ENCODE measurements at places on chromosomes 13 and 19.

DNA sequence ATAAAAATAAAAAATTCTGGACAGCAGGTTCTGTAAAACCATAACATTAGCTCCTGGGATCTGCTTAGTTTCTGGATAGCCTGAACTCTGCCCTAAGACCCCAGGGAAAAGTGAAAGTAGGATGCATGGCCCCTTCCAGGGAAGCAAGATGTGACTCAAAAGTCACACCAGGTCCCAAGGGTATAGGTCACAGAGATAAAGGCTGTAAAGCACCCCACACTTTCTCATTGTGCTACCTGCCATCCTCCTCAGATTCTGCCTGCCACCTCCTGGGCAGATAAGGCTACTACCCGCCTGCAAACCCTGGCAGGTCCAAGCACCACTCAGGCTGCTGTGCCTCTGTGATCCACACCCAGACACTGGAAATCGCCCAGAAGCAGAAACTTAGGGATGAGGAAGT, 20.6 kb downstream of the FFAR2 start:
- peak; percentile 42 for DNase-seq

- no peak for DNase-seq
Observed at GRCh38 chr19:58274771-58275201, 4.0 kb upstream of the ZNF8 start.

- no peak for DNase-seq
Observed at GRCh38 chr13:68697551-68697950, 1410.1 kb upstream of the ATXN8OS start.

DNA sequence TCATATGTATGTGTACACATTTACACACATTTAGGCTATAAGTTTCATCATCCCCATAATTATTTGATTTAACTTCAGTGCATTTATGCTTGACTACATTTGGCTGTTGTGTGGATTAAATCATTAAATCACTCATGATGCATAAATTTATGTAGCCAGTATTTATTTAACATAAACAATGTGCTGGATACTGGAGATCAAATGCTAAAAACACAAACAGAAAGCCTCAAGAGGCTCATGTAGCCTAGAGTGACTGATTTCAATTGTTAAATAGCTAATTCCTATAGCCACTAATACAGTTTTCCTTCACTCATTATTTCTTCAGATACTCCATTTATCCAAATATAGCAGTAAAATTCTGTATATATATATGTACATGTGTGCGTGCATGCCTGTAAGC, 376.0 kb downstream of the DACH1 start:
- DNase-seq = no peak

- no peak for DNase-seq
Observed at GRCh38 chr13:92143766-92144165, 745.3 kb downstream of the GPC5 start.

GRCh38 chr19:41535029-41535622, 40.8 kb upstream of the CEACAM21 start:
- DNase-seq = no peak

GRCh38 chr13:109945206-109945960, 159.0 kb upstream of the IRS2 start:
- no peak for DNase-seq

- no peak for DNase-seq
Observed at GRCh38 chr13:98487522-98487921, 89.4 kb downstream of the STK24 start.

DNA sequence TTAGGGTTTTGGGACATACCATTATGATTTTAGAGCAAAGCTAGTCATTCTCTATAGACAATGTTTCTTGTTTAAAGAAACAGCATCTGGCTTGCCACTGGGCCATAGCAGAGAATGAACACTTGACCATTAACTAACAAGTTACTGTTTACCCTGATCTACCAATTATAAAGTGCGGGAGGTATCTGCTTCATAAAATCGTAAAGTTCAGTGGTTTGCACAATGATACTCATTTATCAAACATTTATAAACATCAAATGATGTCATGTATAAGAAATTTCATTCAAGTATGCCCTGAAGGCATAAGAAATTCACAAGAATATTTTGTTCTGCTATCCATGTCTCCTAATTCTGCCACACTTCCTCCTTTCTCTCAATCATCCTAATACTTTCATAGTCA, 139.2 kb downstream of the PCDH20 start:
- no peak for DNase-seq

DNA sequence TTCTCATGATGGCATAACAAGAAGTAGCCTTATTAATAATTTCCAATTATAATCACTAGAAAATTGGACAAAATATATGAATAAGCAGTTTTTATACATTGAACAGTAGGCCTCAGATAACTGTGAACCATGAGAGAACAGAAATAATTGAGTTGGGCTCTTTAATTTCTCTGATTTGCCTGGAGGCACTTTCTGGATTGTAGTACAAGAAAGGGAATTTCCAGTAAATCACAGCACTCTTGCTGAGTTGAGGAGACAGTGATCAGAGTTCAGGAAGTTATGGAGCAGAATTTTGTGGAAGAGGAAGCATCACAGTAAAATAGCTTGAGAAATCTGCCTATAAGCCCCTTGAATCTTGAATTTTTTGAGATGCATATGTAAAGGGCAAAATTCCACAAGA, 216.2 kb downstream of the MAB21L1 start:
- no peak for DNase-seq

- no peak for DNase-seq
Observed at GRCh38 chr13:36582977-36583376, 90.8 kb upstream of the SERTM1 start.

GRCh38 chr13:66367356-66367755, 862.8 kb downstream of the PCDH9 start:
- no peak for DNase-seq

GRCh38 chr19:32101206-32101605, 244.2 kb upstream of the ZNF507 start:
- no peak for DNase-seq

DNA sequence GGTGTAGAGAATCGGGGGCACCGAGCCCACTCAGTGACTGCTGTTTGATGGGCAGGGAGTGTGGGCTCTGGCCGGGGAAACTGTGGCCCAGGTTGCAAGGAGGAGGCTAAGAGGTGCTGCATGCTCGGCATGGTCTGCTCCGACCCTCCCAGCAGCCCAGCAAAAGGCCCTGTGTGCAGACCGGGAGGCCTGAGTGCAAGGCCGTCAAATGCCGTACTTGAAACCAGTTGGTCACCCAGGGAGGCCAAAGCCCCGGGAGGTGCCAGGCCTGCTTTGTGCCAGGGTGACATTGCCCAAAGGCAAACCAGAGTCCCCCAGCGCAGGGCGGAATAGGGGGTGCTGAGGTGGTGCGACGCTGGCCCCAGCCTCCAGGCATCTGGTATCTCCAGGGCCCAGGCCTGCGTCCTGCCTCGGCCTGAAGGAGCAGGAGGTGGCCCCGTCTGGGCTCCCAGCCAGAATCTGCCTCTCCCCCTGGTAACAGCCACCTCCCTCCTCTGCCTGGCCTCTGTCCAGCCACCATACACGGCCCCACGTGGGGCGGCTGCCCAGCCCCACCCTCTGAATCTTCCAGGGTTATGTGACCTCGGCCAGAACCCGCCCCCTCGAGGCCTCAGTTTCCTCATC, 4.0 kb downstream of the PIK3R2 start:
- no peak for DNase-seq

DNA sequence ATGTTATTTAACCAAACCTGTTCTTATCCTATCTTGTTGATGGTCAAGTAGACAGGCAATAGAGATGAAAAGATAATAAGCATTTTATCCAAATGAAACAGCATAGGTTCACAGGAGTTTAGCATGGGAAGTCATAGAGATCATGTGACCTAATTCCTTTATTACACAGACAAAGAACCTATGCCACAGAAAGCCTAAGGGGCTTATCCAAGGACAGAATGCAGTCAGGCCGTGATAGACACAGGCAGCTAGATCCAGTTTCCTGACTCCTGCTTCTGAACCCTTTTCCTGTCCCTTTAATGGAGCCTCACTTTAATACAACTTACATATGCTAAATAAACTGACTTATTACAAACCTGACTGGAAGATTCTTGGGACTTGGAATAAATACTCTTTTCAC, 532.1 kb downstream of the IRS2 start:
- DNase-seq = no peak

GRCh38 chr13:39034085-39034484, 3.8 kb downstream of the PROSER1 start:
- DNase-seq = no peak

GRCh38 chr13:28609926-28610325, 49.0 kb upstream of the POMP start:
- no peak for DNase-seq

DNA sequence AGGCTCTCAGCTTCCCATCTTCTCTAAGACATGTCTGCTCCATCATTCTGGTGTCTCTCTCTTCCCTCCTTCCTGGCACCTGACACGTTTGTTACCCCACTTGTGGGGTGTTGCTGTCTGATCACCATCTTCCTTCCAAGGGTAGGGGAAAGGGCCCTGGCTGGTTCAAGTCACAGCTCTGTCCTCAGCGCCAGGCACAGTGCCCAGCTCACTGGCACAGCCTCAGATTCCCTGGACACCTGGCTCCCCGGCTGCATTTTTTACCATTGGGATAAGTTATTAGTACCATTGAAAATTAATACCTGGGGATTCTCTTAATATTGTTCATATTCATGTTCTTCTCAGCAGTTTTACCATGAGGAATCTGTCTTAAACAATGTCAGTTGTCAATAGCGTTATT, 50.8 kb upstream of the LDLR start:
- no peak for DNase-seq

- DNase-seq = peak; percentile 18
Observed at GRCh38 chr13:108269601-108270328, at the start of gene TNFSF13B. TNFSF13B (plus strand) TSS chr13:108269718; CDS start chr13:108269896, 178 bp downstream.

DNA sequence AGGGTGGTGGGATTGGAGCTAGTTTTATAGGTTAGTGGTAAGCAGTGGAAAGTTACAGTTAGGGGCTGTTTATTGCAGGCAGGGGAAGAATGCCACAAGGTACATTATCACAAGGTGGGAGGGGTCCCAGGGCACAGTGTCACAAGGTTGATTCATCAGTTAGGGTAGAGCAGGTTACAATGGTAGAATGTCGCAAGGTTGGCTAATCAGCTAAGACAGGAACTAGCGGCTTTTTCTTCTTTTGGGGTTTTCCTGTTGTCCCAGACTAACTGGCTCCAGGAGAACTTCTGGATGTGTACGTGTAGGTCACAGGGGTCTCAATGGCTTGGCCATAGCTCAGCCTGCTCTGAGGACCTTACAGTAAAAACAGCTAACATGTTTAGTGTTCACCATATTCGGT, 1221.1 kb downstream of the SLITRK1 start:
- DNase-seq = no peak

GRCh38 chr19:7871437-7872305, 2.5 kb downstream of the PRR36 start:
- peak; percentile 69 for DNase-seq

DNA sequence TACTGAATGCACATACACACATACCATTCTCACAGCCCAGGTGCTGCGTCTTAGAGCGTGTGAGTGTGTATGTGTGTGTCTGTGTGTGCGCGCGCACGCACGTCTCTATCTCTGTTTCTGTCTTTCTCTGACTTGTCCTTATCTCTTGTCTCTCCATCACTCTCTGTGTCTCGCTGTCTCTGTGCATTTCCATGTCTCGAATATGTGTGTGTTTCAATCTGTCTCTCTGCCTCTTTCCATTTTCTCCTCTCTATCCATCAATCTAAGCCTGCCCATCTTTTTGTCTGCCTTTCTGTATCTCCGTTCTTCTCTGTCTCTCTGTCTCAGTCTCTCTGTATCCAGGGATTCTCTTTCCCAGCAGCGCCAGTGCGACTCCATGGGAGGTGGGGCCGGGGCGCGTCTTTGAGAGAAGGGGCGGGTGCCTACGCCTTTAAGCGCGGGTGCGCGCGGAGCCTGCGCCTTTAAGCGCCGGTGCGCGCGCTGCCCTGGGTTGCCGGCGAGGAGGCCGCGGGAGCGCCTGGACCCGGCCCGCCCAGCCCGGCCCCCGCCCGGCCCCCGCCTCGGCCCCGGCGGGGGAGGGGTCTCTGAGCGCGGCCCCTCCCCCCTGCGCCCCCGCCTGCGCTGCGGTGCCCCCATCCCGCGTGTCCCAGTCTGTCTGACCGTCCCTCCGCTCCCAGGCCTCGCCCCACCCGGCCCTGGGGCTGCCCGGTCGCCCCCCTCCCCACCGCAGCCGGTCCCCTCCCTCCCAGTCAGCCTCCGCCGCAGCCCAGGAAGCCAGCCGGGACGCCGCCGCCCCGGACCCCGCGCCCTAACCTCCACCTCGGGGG, at the start of gene LRFN3:
TSS of gene LRFN3 (plus strand) at position 464 of the 827 bp plus-strand sequence. CDS start 3,052 bp downstream, outside the sequence.
- DNase-seq = peak; percentile 67

DNA sequence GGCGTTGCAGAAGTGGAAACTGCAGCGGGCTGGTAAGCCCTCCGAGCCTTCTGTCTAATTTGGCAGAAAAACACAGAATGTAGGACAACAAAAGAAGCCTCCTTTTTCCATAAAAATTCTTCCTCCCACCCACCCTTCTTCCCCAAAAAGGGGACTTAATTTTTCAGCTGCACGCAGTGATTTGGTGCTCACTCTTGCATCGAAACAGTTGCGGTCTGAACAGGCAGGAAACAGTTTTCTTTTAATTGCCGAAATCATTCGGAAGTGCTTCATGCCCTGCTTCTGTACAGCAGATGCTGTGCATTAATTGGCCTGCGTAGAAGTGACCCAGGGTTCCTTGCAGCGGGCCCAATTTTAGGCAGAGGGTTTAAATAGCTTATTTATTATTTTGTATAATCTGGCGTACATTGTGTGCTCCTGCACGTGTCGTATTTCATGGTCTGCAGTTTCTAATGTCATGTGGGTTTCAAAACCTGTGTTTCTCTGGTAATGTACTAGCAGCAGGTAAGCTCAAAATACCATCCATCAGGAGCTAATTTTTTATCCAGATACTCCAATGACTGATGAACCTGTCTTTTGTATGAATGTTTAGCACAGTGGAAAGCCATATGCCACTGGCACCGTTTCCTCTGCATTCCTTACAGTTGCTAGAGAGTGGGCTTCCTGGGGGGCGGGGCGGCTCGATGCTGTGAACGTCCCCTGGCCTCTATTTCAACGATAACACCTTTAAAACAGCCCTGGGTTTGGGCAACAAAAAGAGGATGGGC, 66.6 kb downstream of the GGACT start:
- no peak for DNase-seq

DNA sequence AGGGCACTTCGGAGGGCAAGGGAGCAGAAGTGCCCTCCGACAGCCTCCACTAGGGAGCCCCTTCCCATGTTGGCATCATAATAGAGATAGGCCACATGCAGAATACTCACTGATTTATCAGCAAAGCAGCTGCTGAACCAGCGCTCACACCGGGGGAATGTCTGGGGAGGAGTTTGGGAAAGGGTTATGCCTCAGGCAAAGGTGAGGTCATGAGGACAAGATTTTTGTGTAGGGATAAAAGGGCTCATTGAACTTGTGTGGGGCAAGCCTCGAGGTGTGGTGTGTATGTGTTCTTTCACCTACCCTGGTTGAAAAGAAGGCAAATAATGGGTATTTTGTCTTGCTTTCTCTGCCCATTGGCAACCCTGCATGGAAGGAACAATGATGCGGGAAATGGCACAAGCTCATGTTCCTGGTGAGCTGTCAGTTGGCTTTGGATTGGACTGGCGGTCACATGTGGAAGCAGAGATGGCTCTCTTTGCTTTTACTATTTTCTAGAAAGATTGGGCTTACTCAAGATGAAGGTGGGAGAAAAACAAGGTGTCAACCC, 39.1 kb upstream of the SLC7A9 start:
- DNase-seq = no peak

- DNase-seq = no peak
Observed at GRCh38 chr19:54298357-54299125, 14.4 kb downstream of the LILRA5 start.

All from stimulated activated CD4-positive, alpha-beta T cell treated with anti-CD3 and anti-CD28 coated beads, Interleukin-12 subunit alpha, Interleukin-12 subunit beta, amount 100 ng/mL, for 4 hours (primary cell).